ENCODE measurements at places on chromosomes 5 and 9. TPM values are rescaled to one million over a fixed set of nuclear protein-coding genes. Genes with fewer than 3 reads are reported as not detected.
A peak's percentile ranks its signal among the peaks of the same experiment; 100 is the strongest.

SV2C gene
- polyA plus RNA-seq: not detected

ADGRD2 gene
- polyA plus RNA-seq: not detected

STPG3 gene
- not detected for polyA plus RNA-seq

DOK3 gene
- polyA plus RNA-seq: 1.9 TPM

TAF11L5 gene
- not detected for polyA plus RNA-seq

HEMGN gene
- polyA plus RNA-seq: not detected

HMCN2 gene
- polyA plus RNA-seq: 0.99 TPM

SLC34A3 gene
- polyA plus RNA-seq: 36.0 TPM

TMEM174 gene
- 59.0 TPM for polyA plus RNA-seq

EEIG1 gene
- 34.3 TPM for polyA plus RNA-seq

DNA sequence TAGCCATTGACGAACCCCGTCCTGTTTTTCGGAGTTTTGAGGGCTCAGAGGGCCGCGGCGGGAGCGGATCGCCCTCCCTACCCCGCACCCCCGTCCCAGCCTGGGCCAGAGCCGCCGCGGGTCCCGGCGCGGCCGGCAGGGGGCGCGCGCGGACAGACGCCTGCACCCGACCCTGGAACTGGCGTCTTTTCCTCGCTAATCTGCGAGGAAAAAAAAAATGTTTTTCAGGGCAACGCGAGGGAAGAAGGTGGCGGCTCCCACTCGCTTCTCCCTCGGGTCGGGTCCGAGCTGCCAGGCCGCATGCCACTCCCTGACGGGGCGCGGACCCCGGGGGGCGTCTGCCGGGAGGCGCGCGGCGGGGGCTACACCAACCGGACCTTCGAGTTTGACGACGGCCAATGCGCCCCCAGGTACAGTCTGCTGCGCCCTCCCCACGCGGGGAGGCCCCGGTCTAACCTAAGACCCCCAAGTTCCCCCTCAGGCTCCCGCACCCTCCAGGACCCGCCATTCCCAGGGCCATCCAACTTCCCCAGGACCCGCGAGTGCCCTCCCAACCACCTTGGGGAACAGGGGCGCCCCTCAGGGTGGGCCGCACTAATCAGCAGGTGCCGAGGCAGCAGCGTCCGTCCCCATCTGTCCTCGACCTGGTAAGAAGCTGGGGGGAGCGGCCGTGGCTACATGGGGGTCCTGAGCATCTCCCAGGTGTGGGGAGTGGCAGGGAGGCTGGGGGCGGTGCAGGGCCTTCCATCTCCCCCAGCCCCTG is at the start of gene KCNT1:
KCNT1 (plus strand) TSS at position 227 of the 763 bp plus-strand sequence; CDS start at position 301, 74 bp downstream.
- H3K27ac ChIP-seq: no peak within 1 kb of the TSS
- peaks cover 2% of the 10 kb centered on the region for H3K27me3 ChIP-seq
- no peak within 1 kb of the TSS for H3K4me3 ChIP-seq
- no peaks in the 10 kb centered on the region for H3K4me1 ChIP-seq
- DNase-seq: peak; percentile 75

- H3K4me3 ChIP-seq: no peak overlapping the region
- H3K27me3 ChIP-seq: no peaks in the 10 kb centered on the region
- no peaks in the 10 kb centered on the region for H3K4me1 ChIP-seq
- DNase-seq: no peak
Observed at GRCh38 chr5:1824109-1824821, 23.1 kb downstream of the NDUFS6 start.

DNA sequence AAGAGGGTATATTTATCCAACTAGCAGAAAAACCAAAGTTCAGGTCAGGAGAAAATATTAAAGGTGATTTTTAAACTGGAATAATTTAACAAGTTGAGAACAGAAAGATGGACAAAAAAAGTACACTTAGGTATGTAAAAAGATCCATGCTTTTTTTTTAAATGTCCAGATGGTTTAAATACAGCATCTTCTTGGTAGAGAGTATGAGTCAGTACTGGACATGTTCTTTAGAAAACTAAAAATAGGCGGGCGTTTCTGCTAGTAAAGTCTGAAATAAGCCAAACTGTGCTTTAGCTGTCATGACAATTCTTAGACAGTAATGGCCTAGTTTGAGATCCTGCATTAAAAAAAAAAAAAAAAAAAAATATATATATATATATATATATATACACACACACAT is 255.9 kb upstream of the ST8SIA4 start:
- no peak overlapping the region for H3K4me3 ChIP-seq
- no peaks in the 10 kb centered on the region for H3K27me3 ChIP-seq
- no peak for DNase-seq
- H3K36me3 ChIP-seq: no peaks in the 10 kb centered on the region

DNA sequence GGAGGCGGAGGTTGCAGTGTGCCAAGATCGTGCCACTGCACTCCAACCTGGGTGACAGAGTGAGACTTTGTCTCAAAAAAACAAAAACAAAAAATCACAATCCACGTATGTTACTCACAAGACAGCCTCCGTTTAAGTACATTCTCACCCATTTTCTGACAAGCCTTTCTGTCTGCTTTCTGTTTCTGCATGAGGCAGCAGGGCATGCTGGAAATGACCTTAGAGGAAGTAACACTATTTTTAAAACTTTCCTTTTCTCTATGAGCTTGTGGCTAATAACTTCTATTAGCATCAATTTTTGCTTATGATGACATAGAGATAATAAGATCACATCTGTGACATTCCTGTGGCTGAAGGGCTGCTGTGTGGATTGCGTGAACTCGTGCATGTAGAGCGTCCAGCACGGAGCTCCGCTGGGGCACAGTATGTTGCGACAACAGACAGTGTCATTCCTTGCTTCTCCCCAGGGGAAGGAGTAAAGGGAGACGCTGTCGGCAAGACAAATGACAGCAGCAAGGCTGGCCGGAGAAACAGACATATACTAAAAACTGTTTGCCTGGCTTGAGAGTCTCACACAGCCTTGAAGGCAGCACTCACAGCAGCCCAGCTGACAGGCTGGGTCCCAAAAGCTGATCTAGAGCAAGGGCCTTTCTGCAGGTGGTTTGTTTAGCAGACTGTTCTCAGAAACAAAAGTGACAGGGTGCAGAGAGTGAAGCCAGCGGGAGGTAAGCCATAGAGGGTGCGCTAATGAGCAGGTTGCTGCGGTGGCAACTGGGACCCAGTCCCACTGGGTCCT is 1.6 kb downstream of the BTNL3 start:
- DNase-seq: no peak
- H3K27me3 ChIP-seq: no peaks in the 10 kb centered on the region
- H3K27ac ChIP-seq: no peak overlapping the region
- H3K4me3 ChIP-seq: no peak overlapping the region
- no peaks in the 10 kb centered on the region for H3K4me1 ChIP-seq

- H3K4me1 ChIP-seq: peaks cover 5% of the 10 kb centered on the region
- H3K27me3 ChIP-seq: no peaks in the 10 kb centered on the region
- no peak for DNase-seq
- no peak overlapping the region for H3K4me3 ChIP-seq
Observed at GRCh38 chr9:17138503-17138902, 3.7 kb downstream of the CNTLN start.

- H3K36me3 ChIP-seq: no peaks in the 10 kb centered on the region
- no peak for DNase-seq
- peaks cover 10% of the 10 kb centered on the region for H3K4me1 ChIP-seq
- no peak overlapping the region for H3K27ac ChIP-seq
- no peaks in the 10 kb centered on the region for H3K27me3 ChIP-seq
Observed at GRCh38 chr9:136596217-136596616, 50.4 kb upstream of the NOTCH1 start.

DNA sequence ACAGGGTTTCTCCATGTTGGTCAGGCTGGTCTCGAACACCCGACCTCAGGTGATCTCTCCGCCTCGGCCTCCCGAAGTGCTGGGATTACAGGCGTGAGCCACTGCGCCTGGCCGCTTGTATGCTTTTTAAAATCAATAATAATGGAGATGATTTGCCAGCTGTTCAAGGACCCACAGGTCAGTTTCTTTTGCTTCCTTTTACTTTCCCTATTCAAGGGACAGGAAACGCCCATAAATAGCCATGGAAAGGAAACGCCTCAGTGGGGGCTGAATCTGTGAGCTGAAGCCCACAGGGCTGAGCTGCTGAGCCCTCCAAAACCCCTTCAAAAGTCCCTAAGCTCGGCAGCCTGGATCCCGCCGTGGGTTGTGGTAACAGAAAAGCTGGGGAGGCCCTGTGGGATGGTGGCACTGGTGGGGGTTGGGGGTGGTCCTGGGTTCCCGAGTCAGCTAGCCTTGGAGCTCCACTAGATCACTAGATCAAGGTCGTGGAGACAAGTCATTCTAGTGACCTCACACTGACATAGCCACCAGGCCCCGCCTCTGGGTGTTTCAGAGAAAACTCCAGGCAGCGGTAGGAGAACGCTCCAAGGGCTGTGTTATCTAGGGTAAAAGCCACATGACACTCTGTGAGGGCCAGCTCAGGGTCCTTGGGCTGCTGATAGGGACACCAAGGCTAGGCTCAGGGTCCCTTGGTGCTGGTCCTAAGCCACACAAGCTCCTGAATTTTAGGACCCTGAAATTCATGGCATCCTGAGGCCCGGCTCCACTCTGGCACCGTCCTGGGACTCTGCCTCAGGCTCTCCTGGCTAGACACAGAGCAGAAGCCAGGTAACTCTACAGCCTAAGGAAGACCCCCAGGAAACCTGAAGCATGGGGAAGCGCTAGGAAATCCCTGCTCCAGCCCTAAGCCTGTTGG is 18.0 kb upstream of the DUSP1 start:
- H3K36me3 ChIP-seq: no peaks in the 10 kb centered on the region
- no peaks in the 10 kb centered on the region for H3K27me3 ChIP-seq
- H3K4me1 ChIP-seq: peaks cover 19% of the 10 kb centered on the region
- no peak for DNase-seq
- peak overlapping the region; percentile 84 for H3K27ac ChIP-seq

GRCh38 chr9:105131981-105132380 is 112.5 kb upstream of the SLC44A1 start:
- H3K27ac ChIP-seq: no peak overlapping the region
- H3K27me3 ChIP-seq: no peaks in the 10 kb centered on the region
- DNase-seq: no peak
- peaks cover 6% of the 10 kb centered on the region for H3K4me1 ChIP-seq
- no peak overlapping the region for H3K4me3 ChIP-seq
- no peaks in the 10 kb centered on the region for H3K36me3 ChIP-seq

- H3K36me3 ChIP-seq: no peaks in the 10 kb centered on the region
- peaks cover 5% of the 10 kb centered on the region for H3K4me1 ChIP-seq
- H3K27ac ChIP-seq: no peak overlapping the region
- H3K27me3 ChIP-seq: no peaks in the 10 kb centered on the region
Observed at GRCh38 chr9:86549920-86550319, 195.7 kb upstream of the TUT7 start.

- H3K27me3 ChIP-seq: no peaks in the 10 kb centered on the region
- no peaks in the 10 kb centered on the region for H3K36me3 ChIP-seq
- no peaks in the 10 kb centered on the region for H3K4me1 ChIP-seq
- H3K27ac ChIP-seq: no peak overlapping the region
Observed at GRCh38 chr9:120376101-120376500, 203.9 kb downstream of the CDK5RAP2 start.

- H3K27ac ChIP-seq: no peak overlapping the region
- H3K4me1 ChIP-seq: peaks cover 3% of the 10 kb centered on the region
- DNase-seq: no peak
- H3K27me3 ChIP-seq: no peaks in the 10 kb centered on the region
- H3K4me3 ChIP-seq: no peak overlapping the region
- no peaks in the 10 kb centered on the region for H3K36me3 ChIP-seq
Observed at GRCh38 chr5:178785999-178786398, 55.5 kb upstream of the ZNF354A start.

DNA sequence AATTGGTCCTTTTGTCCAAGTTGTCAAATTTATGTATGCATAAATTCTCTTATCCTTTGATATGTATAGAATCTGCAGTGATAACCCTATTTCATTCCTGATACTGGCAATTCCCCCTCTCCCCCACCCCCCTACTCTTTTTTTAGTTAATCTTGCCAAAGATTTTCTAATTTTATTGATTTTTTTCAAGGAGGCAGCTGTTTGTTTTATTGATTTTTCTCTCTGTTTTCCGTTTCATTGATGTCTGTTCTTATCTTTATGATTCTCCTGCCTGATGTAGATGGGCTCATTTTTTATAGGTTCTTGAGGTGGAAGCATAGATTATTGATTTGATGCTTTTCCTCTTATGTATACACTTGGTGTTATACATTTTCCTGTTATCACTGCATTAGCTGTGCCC is 34.4 kb downstream of the SMC5 start:
- no peak overlapping the region for H3K27ac ChIP-seq
- no peaks in the 10 kb centered on the region for H3K27me3 ChIP-seq
- H3K36me3 ChIP-seq: no peaks in the 10 kb centered on the region
- H3K4me1 ChIP-seq: no peaks in the 10 kb centered on the region
- DNase-seq: no peak

DNA sequence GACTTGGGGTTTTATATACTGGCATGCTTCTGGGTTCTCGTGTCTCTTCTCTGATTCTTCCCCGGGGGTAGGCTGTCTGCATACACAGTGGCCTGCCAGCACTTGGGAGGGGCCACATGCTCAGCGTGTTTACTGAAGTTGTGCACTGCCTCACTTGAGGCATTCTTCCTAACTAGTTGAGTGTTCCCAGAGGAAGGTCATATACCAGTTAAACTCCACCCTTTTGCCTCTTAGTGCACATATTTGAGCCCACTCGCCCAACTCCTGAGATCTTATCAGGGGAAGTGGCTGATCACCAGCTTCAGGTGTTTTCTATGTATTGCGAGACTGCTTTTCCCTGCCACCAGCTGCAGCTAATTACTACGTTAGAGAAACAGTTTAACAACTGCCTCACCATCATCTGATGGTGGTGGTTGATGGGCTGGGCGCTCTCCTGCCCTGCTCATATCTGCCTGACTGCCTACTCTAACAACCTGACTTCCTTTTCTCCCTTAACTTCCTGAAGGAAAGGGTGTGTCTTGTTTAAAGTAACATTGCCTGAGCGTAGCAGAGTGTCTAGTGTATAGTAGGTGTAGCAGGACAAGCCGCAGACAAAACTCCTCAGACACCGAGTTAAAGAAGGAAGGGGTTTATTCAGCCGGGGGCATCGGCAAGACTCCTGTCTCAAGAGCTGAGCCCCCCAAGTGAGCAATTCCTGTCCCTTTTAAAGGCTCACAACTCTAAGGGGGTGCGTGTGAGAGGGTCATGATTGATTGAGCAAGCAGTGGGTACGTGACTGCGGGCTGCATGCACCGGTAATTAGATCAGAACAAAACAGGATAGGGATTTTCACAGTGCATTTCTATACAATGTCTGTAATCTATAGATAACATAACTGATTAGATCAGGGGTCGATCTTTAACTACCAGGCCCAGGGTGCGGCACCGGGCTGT is 60.1 kb upstream of the CLINT1 start:
- peak overlapping the region; percentile 5 for H3K27ac ChIP-seq
- no peak overlapping the region for H3K4me3 ChIP-seq
- H3K36me3 ChIP-seq: no peaks in the 10 kb centered on the region
- H3K27me3 ChIP-seq: no peaks in the 10 kb centered on the region

DNA sequence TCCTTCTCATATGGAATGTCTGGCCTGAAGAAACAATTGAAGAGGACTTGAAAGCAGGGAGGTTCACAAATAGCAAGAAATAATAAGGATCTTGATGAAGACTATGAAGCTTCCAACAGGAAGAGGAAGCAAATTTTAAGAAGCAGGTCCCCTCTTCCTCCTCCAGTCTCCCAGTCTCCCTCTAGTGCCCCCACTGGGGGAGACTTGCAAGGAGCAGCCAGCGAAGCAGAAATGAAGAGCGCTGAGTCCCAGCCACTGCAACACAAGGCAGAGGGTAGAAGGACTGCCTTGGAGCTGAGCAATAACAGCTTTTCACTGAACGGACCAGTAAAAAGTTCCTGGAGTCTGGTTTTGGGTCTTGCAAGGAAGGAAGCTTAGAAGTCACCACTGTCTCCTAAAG is 32.6 kb upstream of the ACO1 start:
- peak; percentile 20 for DNase-seq
- H3K27ac ChIP-seq: no peak overlapping the region
- H3K36me3 ChIP-seq: no peaks in the 10 kb centered on the region
- no peak overlapping the region for H3K4me3 ChIP-seq
- H3K27me3 ChIP-seq: no peaks in the 10 kb centered on the region
